GM23248 (cell line): ENCODE measurements at places on chromosomes 6 and 20.

DNA sequence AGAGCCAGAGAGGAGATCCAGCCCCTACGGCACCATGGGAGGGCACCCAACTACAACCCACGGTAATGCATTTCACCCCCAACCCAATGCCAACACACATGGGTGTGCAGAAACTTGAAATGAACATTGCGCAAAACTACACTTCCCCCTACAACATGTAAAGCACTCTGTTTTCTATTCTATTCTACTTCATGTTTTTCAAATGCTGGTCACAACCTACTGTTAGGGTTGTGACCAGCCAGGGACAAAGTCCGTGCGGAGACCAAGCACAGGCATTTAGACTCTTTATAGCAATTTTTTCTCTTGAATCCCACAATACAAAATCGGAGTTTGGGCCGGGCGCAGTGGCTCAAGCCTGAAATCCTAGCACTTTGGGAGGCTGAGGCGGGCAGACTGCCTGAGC lies 90.6 kb downstream of the MRPL14 start:
- H3K27me3 ChIP-seq: no peaks in the 10 kb centered on the region
- H3K4me3 ChIP-seq: no peak overlapping the region
- peak overlapping the region; percentile 49 for H3K27ac ChIP-seq
- H3K4me1 ChIP-seq: peaks cover 40% of the 10 kb centered on the region
- H3K36me3 ChIP-seq: no peaks in the 10 kb centered on the region

DNA sequence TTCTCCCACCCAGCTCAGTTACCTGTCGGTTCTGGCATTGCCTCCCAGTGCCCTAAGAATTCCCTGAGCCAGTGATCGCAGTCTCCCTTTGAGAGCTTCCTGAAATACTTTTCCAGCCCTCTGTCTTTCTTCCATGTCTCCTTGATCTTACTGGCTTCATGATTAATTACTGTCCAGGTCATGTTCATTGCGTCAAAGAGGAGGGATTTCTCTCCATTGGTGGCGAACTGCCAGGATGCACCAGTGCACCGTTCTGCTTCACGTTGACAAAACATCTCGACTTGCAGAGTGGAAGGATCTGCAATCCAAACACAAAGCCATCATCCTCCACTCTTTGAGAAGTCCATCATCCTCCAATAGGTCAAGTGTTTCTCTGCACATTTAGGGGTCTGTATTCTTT lies 8.6 kb downstream of the RAET1E start:
- H3K4me3 ChIP-seq: no peak overlapping the region
- H3K27me3 ChIP-seq: no peaks in the 10 kb centered on the region
- peak overlapping the region; percentile 75 for H3K27ac ChIP-seq
- H3K36me3 ChIP-seq: no peaks in the 10 kb centered on the region

GRCh38 chr6:167399599-167399998 lies 74.7 kb downstream of the TTLL2 start:
- no peaks in the 10 kb centered on the region for H3K27me3 ChIP-seq
- no peak for DNase-seq
- H3K36me3 ChIP-seq: no peaks in the 10 kb centered on the region
- no peak overlapping the region for H3K4me3 ChIP-seq

GRCh38 chr6:158627168-158627939 lies 17.2 kb downstream of the DYNLT1 start:
- no peak overlapping the region for H3K27ac ChIP-seq
- H3K27me3 ChIP-seq: no peaks in the 10 kb centered on the region
- H3K4me1 ChIP-seq: peaks cover 22% of the 10 kb centered on the region

DNA sequence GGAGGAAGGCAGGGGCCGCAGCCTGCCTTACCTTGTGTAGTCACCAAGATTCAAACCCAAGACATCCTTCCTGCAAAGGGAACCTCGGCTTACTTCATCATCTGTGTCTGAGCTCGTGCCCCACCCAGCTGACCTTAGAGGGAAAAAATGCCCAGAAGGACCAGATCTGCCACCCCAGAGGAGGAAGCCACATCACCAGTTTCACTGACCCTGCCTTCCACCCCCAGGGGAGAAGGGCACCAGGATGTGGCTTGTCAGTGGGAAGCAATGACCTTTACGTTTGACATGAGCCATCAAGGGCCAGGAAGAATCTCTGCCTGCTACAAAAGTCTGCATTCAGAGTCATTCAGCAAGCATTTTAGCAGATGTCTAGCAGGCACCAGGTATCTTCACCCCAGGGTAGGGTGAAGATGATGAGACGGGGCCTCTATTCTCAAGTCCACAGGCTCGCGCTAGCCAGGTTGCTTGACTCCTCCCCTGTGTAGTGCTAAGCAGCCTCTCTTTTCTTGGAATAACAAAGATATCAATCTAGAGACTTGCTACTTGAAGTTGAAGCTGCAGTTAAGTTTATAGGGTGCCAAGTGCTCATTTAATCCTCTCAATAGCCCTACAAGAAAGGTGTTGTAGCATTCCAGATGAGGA lies 28.1 kb downstream of the HM13 start:
- peak overlapping the region; percentile 92 for H3K27ac ChIP-seq
- no peaks in the 10 kb centered on the region for H3K27me3 ChIP-seq
- no peak overlapping the region for H3K4me3 ChIP-seq
- peaks cover 18% of the 10 kb centered on the region; the same call in 1 of the 2 replicates for H3K36me3 ChIP-seq

- H3K27me3 ChIP-seq: no peaks in the 10 kb centered on the region
- peaks cover 18% of the 10 kb centered on the region for H3K4me1 ChIP-seq
- H3K27ac ChIP-seq: peak overlapping the region; percentile 68
- no peak overlapping the region for H3K4me3 ChIP-seq
Measured at GRCh38 chr6:41706876-41707564, 28.4 kb downstream of the TFEB start.

DNA sequence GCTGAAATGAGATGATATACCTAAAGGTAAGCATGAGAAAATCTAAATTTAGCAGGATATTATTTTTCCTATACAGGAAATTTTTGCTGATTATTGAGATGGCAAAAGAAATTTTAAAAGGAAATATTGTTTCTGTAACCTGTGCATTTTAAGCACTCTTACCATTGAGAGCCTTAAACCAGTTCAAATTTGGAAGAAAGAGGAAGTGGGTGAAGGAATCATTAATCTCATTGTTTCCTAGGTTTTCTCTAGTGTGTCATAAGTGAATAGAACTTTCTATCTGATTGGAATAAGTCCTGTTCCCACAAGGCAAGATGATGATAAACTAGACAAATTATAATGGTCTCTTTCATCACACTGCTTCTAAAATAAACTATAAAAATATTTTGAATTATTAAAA lies 22.4 kb upstream of the FKBP1C start:
- no peak overlapping the region for H3K4me3 ChIP-seq
- no peak for DNase-seq
- H3K27me3 ChIP-seq: no peaks in the 10 kb centered on the region
- H3K4me1 ChIP-seq: no peaks in the 10 kb centered on the region

DNA sequence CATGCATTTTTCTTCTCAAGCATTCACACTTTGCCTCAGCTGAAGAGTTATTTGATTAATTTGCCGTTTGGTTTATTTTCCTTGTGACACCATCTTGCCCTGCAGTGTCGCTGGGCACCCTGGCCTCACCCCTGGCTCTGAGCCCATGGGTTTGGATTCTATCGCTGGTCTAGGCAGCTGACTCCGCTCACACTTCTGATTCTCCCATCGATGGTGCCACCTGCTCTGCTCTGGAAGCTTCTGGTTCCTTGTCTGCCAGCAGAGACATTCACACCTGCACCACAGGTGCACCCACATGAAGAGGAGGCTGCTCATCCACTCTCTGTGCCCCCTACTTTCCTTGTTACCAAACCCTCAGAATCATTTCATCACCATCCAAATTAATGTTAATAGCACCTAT lies 291.6 kb upstream of the CDH4 start:
- DNase-seq: no peak
- no peak overlapping the region for H3K4me3 ChIP-seq
- no peaks in the 10 kb centered on the region for H3K36me3 ChIP-seq
- H3K27ac ChIP-seq: no peak overlapping the region
- no peaks in the 10 kb centered on the region for H3K4me1 ChIP-seq

DNA sequence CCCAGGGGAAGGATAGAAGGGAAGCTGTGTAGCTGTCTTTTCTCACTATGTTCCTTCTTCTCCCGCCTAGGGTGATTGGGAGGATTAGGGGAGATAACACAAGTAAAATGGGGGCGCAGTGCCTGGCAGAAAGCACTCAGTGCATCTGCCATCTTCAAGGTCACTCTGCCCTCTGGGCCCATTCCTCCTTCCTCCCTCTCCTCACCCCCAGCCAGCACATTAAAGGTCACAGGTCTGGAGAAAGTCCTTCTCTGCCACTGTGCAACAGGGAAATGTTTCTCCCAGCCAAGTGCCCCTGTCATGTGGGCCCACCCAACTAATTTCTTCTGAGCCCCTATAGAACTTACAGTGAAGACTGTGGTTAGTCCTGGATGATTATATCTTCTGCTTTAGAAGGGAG lies 45.8 kb downstream of the CLIC5 start:
- no peak for DNase-seq
- H3K4me3 ChIP-seq: no peak overlapping the region
- 0 out of 2 replicates have a peak, but pooled peaks cover 8% of the 10 kb centered on the region for H3K27me3 ChIP-seq
- no peak overlapping the region for H3K27ac ChIP-seq

DNA sequence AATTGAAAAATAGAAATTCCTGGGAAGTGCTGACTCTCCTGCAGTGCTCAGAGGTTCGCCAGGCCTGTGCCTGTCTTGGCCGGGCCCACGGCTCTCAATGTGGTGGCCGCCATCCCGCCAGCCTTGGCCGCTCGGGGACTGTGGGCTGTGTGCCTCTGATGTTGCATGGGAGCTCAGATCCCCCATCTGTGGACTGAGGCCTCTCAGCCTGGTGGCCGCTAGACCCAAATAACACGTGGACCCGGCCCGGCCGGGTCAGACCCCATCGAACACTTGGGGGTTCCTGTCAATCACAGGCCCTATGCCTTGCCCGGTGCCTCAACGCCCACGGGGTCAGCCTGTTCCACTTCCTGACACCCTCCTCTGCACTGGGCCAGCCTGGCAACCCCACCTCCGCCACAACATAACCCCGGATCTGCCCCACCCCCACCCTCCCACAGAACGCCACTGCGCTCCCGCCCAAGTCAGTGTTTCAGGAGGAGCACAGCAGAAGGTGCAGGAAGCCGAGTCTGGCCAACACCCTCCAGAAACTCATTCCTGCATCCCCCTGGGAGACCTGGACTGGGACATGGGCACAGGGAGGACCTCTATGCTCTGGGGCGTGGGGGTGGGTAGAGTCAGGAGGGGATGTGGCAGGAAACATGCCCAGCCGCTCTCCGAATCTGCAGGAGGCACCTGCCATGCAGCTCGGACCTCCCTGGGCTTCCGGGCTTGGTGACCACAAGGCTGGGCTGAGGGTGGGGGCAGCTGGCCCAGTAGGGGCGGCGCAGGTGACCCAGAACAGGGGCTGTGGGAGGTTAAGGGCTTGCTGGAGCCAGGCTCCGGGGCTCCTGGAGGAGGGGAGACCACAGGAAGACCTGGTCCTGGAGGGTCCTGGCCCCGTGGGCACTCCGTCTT lies 98.7 kb upstream of the BHLHE23 start:
- H3K36me3 ChIP-seq: no peaks in the 10 kb centered on the region
- H3K4me1 ChIP-seq: no peaks in the 10 kb centered on the region
- DNase-seq: no peak
- H3K27me3 ChIP-seq: no peaks in the 10 kb centered on the region
- H3K4me3 ChIP-seq: no peak overlapping the region
- H3K27ac ChIP-seq: no peak overlapping the region

- H3K4me1 ChIP-seq: peaks cover 6% of the 10 kb centered on the region
- H3K36me3 ChIP-seq: no peaks in the 10 kb centered on the region
- DNase-seq: peak; percentile 50
Measured at GRCh38 chr20:23009636-23010035, 25.5 kb upstream of the SSTR4 start.

DNA sequence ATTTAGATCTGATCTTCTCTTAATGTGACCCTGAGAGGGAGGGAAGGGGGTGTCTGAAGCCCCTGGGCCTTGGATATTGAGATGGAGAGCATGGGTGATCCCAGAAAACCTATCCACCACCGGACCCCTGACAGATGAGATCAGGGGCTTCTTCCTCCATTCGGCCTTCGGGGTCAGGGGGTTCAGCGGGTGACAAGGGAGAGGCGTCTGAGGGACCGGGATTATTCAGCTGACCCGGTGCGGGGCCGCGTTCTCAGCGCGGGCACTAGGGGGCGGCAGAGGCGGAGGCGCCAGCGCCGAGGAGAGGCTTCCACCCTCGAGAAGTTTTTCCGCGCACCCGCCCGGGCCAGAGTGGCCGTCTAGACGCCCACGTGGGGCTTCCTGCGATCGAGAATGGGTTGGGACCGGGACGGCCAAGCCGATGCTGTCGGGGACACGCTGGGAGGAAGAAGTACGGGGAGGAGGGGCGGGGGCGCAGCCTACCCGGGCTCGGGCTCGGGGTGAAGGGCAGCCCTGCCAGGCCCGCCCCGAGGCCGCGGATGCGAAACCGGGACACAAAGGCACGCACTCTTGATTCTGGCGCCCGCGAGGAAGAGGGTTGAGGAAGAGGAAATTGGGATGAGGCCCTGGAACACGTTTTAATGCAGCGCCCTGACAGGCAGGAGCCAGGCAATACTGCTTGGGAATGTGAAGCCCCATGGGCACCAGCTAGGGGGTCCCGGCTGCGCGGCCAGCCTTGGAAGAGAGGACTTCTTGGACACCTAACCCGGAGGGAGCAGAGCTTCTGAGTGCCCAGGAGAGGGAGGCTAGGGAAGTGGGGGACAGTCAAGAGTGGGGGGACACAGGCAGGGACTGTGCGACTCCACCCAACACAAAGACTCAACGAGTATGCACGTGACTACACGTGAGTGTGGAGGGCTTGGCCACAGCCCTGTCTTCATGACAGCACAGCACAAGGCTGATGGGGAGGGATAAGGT lies 30.6 kb downstream of the COL11A2 start:
- H3K27me3 ChIP-seq: no peaks in the 10 kb centered on the region
- peak; percentile 86 for DNase-seq

DNA sequence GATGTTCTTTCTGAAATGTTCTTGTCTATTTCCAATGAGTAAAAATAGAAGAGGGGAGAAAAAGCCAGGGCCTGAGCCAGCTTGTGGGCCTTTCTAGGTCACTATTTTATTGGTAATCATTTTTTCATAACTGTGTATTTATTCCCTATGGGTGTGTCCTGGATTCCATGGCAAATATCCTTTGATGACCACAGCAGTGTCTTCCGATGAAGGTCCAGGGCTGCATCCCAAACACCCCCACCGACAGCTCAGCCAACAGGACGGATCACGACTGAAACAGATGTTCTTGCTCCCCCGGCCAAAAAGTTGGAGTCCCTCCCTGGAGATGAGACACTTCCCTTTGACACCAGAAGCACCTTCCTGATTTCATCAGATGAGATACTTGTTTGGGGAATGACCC lies 105.4 kb upstream of the PLEKHG1 start:
- H3K4me1 ChIP-seq: peaks cover 7% of the 10 kb centered on the region
- H3K4me3 ChIP-seq: no peak overlapping the region
- 0 out of 2 replicates have a peak, but pooled peaks cover 5% of the 10 kb centered on the region for H3K27me3 ChIP-seq
- peak; percentile 5 for DNase-seq
- H3K27ac ChIP-seq: no peak overlapping the region

DNA sequence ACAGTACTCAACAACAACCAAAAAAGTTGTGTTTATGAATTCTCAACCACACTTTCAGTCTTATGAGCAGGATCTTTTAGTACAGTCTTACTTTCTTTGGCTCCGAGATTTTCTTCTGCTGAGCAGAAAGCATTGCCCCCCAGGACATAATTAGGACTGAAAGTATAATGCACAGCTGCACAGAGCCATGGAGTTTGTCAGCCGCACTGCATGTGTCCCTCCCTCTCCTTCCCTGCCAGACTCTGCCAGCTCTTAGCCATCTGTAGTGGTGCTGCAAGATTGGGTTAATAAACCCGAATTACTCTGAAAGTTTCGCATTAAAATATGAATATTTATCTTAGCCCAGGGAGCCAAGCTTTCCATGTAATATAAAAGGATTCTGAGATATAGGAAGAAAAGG lies 179.6 kb upstream of the PTCHD4 start:
- no peak for DNase-seq
- H3K27me3 ChIP-seq: no peaks in the 10 kb centered on the region
- no peak overlapping the region for H3K27ac ChIP-seq
- H3K4me1 ChIP-seq: no peaks in the 10 kb centered on the region
- H3K4me3 ChIP-seq: no peak overlapping the region
